ENCODE measurements at places on chromosomes 1 and 21.

- peak; percentile 55 for DNase-seq
Measured at GRCh38 chr21:31872452-31873274, at the start of gene HUNK. HUNK (plus strand) TSS chr21:31873020; CDS start chr21:31873675, 655 bp downstream.

DNA sequence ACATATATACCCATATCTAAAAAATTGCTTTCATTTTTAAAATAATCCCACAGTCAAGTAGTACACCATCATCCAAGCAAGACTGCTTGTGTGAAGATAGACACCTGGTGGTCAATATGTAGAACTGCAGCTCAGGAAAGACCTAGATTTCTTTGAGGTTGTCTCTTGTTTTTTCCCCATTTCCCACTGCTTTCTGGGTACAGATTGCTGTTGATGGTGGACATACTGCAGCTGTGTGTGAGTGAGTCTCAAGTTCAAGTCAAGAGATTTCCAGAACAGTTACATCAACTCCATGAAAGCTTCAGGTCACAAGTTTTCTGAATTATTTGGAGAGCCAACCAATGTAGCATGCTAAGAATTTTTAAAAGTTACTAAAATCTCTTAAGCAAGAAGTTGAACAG is 306.4 kb downstream of the DUSP10 start:
- DNase-seq = peak; percentile 62

GRCh38 chr1:242534753-242535152 is 10.3 kb upstream of the PLD5 start:
- DNase-seq = no peak

DNA sequence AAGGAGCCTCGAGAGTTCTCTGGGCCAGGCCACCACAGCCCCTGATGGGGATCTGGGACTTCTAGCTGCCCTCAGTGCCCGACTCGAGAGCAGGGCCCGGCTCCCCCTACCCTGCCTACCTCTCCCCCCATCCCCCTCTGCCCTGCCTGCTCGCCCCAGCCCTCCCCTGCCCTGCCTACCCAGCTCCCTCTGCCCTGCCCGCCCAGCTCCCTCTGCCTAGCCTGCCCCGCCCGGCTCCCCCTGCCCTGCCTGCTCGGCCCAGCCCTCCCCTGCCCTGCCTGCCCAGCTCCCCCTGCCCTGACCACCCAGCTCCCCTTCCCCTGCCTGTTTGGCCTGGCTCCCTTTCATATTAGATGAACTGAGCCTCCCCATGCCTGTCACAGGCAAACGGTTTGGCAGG is 117.4 kb upstream of the TMEM51 start:
- DNase-seq = no peak

GRCh38 chr1:56931686-56932085 is 34.1 kb downstream of the C8B start:
- DNase-seq = peak; percentile 17

Data from fibroblast of skin of right quadriceps (primary cell).